Karpas-422 (cell line): ENCODE measurements at places on chromosomes 12 and 14.

GRCh38 chr14:65412032-65412846 lies at the start of gene FUT8:
Gene FUT8 (plus strand): TSS chr14:65412730. CDS start chr14:65561564, 148,834 bp downstream.
- DNase-seq, result peak; percentile 99

DNA sequence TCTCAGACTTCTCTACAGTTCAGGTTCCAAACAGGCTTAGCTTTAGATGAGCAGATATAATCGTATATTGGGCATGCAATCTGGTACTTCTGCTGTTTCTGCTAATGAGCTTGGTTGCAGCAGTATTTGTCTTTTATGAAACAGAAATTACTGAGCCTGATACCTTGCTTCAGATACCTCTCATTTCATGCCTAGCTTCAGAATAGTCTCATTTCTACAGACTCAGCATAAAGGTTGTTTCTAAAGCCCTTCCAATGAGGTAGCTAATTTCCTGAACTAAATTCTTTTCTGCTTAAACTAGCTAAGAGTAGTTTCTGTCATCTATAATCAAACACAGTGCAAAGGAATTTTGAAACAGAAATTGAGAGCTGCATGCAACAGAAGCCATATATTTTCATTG lies 275.0 kb upstream of the KITLG start:
- no peak for DNase-seq

DNA sequence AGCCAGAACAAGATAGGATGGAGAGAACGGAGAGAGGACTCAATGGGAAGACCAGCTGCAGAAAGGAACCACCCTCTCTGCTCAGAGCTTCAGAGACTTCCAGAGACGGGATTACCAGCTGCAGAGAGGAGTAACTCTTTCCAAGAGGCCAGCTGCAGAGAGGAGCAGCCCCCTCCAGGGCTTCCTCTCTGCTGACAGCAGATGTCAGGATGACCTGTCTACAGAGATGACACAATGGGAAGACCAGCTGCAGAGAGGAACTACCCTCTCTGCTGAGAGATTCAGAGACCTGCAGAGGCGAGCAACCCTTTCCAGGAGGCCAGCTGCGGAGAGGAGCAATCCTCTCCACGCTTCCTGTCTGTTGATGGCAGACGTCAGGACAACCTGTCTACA lies 61.8 kb downstream of the KLRG1 start:
- no peak for DNase-seq

DNA sequence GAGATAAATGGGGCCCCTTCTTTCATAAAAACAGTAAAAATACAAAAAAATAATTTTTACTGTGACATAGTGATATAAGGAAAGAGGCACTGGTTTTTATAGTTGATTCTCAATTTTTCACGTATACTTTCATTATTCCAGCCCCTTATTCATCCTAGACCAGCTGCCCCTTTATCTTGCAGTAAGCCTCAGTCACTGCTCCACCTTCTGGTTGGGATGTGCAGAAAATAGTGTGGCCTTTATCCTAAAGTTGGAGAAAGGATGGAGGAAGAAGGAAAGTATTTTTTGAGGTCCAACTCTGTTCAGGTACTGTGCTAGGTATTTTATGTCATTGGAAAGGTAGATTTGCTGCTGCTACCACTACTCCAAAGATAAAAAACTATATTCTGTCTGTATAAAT lies 172.7 kb downstream of the ANO6 start:
- peak; percentile 43 for DNase-seq

GRCh38 chr12:72511906-72512305 lies 239.7 kb downstream of the TRHDE start:
- DNase-seq, result no peak

DNA sequence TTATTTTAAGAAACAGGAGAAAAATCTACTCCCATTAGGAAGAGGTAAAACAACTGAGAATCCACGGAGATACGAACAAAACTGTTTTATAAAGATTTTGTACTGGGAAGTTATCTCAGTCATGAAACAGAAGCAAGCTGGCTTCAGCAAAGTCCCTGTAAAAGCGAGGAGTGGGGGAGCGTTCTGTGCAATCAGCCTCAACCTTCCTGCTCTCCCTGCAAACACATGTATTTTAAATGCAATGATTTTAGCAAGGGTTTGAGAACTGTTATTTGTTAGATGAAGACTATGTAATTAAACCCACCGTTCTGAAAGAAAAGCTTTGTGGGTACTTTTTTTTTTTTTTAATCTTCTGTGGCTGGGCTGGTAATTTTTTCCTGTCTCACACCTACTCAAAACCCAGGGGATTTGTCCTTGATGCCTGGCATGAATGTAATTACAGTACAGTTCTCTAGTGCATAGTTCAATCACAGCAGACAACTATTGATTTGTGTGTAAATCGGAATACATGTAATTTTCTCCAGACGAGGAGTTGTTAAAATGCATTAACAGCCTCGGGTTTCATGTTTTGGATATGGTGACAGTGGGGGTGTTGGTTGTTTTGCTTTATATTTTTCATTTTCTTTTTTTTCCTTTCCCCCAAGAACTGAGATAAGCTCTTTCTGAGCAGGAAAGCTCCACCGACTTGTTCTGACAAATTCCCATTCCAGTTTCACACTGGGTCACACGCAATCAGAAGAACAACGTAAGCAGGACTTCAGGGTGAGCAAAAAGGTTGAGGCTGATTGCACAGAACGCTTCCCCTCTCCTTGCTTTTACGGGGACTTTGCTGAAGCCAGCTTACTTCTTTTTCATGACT lies 153.6 kb downstream of the PHLDA1 start:
- no peak for DNase-seq
